ENCODE measurements at places on chromosomes 13 and 19.

- DNase-seq, result no peak
These were observed 174.6 kb downstream of the SPRY2 start for GRCh38 chr13:80166352-80166751.

GRCh38 chr13:44498969-44499368, 77.2 kb downstream of the TSC22D1 start:
- DNase-seq, result no peak

DNA sequence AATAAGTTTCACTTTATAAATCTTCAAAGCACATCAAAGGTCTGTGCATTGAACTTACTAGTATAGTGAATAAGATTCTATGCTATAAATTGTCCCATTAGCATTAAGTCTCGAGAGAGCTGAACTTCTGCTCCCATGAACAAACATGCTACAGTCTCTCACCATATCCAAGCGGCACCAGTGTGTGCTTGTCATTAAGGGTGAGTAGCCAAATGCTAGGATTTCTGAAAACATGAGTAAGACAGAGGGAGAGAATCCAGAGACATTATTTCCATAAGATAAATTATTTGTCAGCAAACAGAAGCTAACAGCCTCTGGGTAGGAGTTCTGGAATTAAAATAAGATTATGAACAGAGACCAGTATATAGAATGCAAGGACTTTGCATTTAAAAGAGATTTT, 2882.5 kb downstream of the PCDH9 start:
- DNase-seq, result no peak

DNA sequence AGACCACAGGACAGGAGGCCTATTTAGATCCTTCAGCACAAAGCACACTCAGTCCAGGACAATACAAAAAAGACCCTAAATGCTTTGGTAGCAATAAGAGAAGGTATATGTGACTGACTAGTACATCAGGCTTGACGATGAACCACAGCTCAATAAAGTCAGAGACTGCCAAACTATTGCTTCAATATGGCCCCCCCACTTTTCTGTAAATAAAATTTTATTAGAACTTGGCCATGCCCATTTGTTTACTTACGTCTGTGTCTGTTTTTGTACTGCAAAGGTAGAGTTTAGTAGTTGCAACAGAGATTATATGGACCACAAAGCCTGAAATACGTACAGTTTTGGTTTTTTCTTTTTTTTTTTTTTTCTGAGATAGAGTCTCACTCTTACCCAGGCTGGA, 136.7 kb downstream of the IRS2 start:
- no peak for DNase-seq

GRCh38 chr13:30752201-30752797, 17.0 kb downstream of the ALOX5AP start:
- no peak for DNase-seq

- no peak for DNase-seq
These were observed 12.2 kb upstream of the CDC16 start for GRCh38 chr13:114222461-114222968.

DNA sequence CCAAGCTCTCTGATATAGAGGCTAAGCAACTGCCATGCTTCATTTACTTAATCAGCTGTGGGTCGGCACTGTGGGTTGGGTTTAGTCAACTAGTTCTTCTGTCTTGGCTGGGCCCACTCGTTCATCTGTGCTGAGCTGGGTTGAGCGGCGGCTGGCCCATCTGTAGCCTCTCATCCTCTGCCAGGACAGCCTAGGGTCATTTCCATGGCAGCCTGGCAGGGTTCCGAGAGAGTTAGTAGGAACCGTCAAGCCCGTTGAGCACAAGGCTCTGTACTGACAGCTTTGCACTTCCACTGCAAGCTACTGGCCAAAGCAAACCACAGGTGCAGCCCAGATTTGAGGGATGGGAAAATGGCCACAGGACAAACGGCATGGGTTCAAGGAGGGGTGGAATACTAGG, 6.6 kb upstream of the ZNF835 start:
- DNase-seq, result peak; percentile 62

- no peak for DNase-seq
These were observed 22.3 kb downstream of the IER2 start for GRCh38 chr19:13172346-13173138.

DNA sequence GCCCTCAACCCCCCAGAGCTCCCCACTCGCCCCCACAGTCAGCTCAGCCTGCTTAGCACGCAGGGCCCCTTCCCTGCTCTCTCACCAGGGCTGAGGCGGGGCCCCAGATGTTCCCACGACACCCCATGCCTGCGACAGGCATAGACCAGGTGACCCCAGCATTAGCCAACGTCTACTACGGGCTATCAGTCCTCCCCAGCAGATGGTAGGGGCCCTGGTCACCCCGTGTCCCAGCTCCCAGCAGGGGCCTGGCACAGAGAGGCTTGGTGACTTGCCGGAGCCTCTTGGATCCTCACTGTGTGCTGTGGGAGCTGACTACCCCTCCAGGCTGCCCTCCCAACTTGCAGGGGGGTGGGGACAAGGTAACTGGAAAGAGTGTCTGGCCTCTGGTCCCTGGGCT, 80.6 kb downstream of the KDM4B start:
- no peak for DNase-seq

Measured in spinal cord (tissue), 10 donors.